ENCODE measurements at places on chromosomes 3 and 15.

DNA sequence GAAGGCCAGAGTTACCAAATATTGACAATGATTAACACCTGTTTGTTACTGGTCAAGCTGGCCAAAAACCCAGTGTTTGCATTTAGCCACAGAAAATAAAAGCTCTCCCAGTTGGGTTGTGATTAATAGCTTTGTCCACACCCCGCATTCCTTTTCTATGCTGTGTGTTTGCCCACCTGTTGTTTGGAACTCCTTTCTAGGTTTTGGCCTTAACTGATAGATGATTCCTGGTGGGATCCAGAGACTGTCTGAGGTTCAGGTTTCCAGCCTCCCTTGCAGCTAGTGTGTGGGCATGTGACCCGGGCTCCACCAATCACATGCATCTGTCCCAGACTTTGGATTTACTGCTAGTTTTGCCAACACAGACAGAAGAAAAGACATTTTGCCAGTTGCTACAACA, 83.8 kb downstream of the PTPRG start:
- no peak for DNase-seq

- DNase-seq = no peak
Observed at GRCh38 chr15:29819979-29820378, 2.3 kb downstream of the TJP1 start.

- DNase-seq = no peak
Observed at GRCh38 chr3:177336873-177337450, 139.7 kb upstream of the TBL1XR1 start.

GRCh38 chr15:71545923-71546322, 264.4 kb upstream of the NR2E3 start:
- no peak for DNase-seq

- DNase-seq = no peak
Observed at GRCh38 chr3:190004656-190005055, 116.0 kb downstream of the P3H2 start.

DNA sequence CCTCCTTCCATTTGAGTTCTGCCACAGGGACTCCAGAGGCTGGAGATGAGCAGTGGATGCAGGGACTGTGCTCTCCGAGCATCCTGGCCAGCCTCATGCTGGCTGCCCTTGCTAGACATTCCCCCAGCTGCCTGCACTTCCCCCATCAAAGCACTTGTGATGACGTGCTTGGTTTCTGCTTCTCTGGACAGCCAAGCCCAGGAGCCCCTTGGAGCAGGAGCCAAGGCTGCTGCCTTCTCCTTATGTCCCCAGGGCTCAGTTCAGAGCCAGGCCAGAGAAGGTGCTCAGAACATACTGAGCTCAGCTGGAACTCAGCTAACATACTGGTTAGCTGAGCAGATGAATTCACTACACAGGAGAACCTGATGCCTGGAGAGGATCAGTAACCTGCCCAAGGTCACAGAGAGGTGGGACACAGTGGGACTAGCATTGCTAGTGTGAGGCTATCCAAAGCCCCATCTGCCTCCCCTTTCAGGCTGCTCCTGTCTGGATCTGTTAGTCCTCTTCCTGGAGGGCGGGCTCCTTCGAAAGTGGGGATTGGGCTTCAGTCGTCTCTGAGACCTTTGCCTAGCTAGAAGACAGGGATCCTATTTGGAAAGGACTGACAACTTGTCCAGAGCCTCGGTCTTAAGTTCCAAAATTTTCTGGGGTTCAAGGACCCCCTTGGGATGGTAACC, 4.3 kb downstream of the PCBP4 start:
- DNase-seq = no peak

GRCh38 chr15:60519218-60519617, 40.3 kb upstream of the ICE2 start:
- DNase-seq = no peak

GRCh38 chr3:187104933-187105332, 34.4 kb downstream of the RPL39L start:
- DNase-seq = no peak

- DNase-seq = no peak
Observed at GRCh38 chr3:99499235-99500158, 138.9 kb upstream of the COL8A1 start.

DNA sequence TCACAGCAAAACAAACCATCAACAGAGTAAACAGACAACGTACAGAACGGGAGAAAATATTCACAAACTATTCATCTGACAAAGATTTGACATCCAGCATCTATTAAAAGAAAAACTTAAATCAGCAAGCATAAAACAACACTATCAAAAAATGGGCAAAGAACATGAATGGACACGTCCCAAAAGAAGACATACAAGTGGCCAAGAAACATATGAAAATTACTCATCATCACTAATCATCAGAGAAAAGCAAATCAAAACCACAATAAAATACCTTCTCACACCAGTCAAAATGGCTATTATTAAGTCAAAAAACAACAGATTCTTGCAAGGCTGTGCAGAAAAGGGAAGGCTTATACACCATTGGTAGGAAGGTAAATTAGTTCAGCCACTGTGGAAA, 13.7 kb upstream of the SERPINI2 start:
- no peak for DNase-seq

- no peak for DNase-seq
Observed at GRCh38 chr3:129001101-129001805, at the start of gene EFCC1. EFCC1 (plus strand) TSS chr3:129001304; CDS start chr3:129001629, 325 bp downstream.

GRCh38 chr3:128281461-128282367, 128.4 kb downstream of the EEFSEC start:
- DNase-seq = no peak

GRCh38 chr3:47017504-47018268, 38.2 kb downstream of the NBEAL2 start:
- no peak for DNase-seq

DNA sequence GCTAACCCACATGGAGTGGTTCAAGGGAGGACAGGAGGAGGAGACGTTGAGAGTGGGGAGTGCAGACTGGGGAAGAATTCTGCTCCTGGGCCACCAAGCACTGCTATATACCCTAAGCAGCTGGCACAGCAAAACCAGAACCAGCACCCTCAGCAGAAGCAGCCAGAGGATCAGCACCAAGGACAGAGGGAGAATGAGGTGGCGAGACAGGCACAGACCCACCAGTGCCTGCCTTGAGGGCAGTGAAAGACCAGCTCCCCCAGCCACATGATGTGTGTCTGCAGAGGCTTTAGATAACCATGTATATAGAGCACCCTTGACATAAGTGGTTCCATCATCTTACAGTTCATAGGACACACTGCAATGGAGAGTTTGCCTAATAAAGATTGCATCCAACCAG, 319.0 kb downstream of the GABRB3 start:
- DNase-seq = no peak

- no peak for DNase-seq
Observed at GRCh38 chr3:182241766-182242488, 530.2 kb downstream of the SOX2 start.

DNA sequence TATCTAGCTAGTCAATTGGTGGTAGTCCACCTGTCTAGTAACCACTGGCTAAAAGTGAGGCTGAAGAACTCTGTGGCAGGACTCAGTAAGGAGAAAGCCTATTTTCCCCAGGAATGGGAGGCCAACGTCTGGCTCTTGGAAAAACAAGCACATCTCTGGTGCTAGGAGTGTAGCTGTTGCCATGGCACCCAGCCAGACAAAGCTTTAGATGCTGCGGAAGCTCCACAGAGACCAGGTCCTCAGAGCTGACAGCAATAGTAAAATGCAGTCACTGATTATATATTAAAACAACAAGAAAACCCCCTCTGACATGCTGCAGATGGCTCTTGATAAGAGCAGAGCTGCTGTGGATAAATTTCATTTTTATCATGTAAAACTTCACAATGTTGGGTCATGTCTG, 124.9 kb upstream of the STRIT1 start:
- no peak for DNase-seq

DNA sequence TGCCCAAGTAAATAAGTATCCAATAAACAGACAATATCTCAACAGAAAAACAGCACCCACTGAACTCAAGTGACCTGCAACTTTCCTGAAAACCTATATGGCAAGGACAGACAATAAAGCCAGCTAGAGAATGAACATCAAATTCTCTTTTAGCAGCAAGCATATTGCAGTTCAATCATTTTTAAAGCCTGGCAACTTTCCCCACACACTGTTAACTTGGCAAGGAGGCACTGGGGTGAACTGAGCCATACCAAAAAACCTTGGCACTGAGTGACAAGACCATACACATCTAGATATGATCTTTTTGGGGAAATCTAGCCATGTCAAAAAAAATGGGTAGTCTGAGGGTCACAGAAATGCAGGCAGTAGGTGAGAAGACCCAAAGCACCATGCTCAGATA, 174.6 kb downstream of the STT3B start:
- DNase-seq = no peak

GRCh38 chr3:145869958-145870357, 291.0 kb downstream of the PLOD2 start:
- DNase-seq = no peak

- DNase-seq = no peak
Observed at GRCh38 chr3:45547764-45548680, 46.5 kb upstream of the LIMD1 start.

- no peak for DNase-seq
Observed at GRCh38 chr3:155313300-155313699, 19.8 kb upstream of the STRIT1 start.

- no peak for DNase-seq
Observed at GRCh38 chr3:44430466-44430865, 47.0 kb downstream of the ZNF445 start.

- no peak for DNase-seq
Observed at GRCh38 chr3:82496890-82497560, 735.6 kb upstream of the GBE1 start.

DNA sequence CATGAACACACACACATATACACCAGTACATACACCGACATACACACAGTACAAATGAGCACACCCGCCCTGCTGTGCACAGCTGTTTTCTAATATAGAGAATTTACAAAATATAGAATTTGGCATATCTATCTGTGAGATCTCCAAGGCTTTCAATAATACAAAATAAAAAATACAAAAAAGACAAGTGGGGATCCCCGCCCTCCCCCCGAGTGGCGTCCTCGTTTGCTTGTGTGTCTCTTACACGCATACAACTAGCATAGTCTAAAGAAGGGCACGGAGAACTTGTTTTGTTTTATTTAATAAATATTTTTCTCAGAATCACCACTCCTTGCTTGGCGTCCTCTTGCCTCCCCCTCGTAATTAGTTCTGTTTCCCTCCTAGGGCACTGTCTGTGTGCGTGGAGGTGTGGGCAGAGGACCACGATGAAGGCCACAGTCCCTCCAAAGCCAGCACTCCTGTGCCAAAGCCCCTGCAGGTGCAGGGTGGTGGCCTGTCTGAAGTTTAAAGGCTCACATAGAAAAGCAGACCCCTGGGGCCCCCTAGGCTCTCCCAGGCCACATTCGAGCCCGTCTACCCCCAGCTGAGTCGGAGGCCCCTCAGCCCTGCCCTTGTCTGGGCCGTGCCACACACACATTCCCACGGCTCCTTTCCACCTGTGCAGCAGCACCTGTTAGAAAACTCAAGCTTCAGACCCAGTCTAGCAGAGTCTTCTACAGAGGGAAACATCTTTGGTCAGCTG, 82.1 kb downstream of the SEC22A start:
- DNase-seq = no peak

- DNase-seq = peak; percentile 49
Observed at GRCh38 chr15:90871139-90871715, 2.8 kb downstream of the FURIN start.

- peak; percentile 44 for DNase-seq
Observed at GRCh38 chr15:70491201-70491621, 272.1 kb downstream of the UACA start.

- no peak for DNase-seq
Observed at GRCh38 chr3:69105320-69105719, 17.1 kb downstream of the LMOD3 start.

DNA sequence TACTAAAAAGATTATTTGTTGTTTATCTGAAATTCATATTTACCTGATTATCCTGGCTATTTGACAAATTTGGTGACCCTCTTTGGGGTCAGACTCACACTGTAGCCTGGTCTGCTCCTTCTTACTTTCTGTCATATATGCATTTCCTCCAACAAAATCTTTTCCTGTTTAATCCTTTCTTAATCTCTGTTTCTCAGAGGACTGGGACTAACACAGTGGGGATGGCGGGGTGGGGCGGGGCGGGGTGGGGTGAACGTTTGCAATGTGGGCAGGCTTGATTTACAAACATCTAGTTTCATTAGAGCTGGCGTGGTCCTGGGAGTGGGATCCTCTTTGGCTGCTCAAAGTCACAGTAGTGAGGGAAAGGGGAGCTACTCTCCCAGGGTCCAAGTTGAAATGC, 35.3 kb upstream of the CDCP1 start:
- DNase-seq = no peak

DNA sequence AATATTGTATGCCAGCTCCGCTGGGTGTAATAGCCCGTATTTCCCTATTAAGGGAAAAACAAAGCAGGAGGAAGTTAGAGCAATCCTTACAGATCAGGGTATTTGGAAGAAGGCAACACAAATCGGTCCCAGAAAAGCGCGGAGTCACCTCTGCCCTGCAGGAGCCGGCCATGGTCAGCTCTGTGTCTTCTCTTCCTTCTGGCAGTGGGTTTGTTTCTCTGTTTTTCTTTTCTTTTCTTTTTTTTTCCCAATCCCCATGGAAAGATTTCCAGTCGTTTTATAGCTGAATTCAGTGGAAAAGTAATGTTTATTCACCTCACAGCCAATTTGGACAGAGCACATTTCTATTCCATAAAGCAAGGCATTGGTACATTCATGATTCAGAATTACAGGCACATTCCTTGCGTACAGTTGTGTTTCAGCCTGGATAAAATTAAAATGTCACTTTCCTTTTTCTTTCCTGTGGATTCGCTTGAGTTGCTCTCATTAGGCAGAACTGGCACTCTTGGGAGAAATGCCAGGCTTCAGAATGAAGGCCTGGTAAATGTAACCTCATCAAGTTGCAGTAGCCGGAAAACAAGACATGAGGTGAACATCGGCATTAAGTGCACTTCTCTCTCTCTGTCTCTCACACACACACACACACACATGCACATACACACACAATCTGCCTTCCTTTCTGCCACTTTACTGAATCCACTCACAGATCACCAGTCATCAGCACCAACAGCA, 204.5 kb upstream of the UBE2E1 start:
- no peak for DNase-seq

- no peak for DNase-seq
Observed at GRCh38 chr3:24181256-24181655, 236.2 kb downstream of the NR1D2 start.

GRCh38 chr3:17759901-17760300, 17.5 kb upstream of the TBC1D5 start:
- DNase-seq = no peak

- no peak for DNase-seq
Observed at GRCh38 chr3:128491691-128491940, 1.4 kb downstream of the GATA2 start.

DNA sequence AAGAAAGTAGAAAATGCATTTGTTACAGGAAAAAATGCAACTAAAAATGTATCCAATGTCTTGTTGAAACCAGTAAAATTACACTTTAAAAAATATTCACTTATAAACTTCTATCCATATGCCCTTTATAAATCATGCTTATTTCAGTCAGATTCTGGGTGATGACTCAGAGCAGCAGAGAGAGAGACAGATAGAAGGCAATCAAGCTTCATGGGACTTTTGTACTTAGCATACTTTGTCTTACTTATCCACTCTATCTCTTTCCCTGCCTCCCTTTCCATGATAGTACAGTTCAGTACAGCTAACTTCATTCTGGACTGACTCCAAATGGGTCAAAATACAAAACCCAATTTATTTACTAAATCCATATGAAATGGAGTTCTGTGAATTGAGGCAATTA, 1438.2 kb downstream of the ZPLD1 start:
- no peak for DNase-seq

GRCh38 chr15:66285533-66286280, 7.7 kb upstream of the DIS3L start:
- DNase-seq = no peak

- no peak for DNase-seq
Observed at GRCh38 chr3:127578802-127579201, 11.7 kb downstream of the TPRA1 start.

GRCh38 chr3:196641333-196642054, 2.0 kb downstream of the NRROS start:
- DNase-seq = peak; percentile 75

All from CD4-positive, alpha-beta T cell treated with Interleukin-6 for 4 hours (primary cell).